Activated naive CD4-positive, alpha-beta T cell treated with Interleukin-2 at 50 U/mL for 16 hours (primary cell): ENCODE measurements at places on chromosomes 6 and 20.

GRCh38 chr6:40036186-40036585 is 101.9 kb upstream of the MOCS1 start:
- DNase-seq: no peak

DNA sequence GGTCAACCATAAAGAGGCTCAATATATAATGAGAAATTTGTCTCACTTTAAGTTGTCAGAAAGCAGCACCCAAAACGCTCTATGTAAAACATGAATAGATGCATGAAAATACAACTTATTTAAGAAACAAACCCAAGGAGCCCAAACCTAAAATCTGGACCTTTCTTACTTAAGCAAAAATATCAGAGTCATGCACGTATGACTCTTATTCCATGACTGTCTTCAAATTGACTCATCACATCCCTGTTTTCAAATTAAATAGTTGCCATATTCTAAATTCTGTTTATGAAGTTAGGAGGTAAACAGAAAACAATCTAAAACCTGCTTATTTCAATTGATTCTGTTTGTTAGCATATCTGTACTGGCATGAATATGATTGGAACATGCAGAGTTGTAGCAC is 42.1 kb downstream of the ANKRD6 start:
- no peak for DNase-seq

DNA sequence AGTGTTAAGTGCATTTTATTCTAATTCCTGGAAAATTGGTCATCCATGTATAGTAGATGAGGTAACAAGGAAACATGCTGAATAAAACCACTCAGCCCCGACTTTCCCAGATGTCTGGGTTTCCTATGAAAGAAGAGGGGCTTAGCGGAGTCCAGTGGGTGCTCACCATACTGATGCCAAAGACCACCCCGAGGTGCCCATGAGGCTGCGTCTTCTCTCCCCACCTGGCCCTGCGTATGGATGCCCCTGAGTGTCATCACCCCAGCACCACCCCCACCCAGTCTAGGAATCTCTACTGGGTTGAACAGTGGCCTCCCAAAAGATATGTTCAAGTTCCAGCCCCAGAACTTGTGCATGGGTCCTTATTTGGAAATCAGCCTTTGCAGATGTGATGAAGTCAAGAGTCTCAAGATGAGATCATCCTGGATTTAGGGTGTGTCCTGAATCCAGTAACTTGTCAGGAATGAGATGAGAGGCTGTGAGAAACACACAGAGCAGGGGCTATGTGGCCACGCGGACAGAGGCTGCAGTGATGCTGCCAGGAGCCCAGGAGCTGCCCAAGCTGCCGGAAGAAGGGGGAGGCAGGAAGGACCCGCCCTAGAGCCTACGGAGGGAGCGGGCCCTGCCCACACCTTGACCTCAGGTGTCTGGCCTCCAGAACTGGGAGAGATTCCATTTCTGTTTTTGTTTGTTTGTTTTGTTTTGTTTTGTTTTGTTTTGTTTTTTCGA is 124.6 kb upstream of the CDH4 start:
- DNase-seq: no peak

DNA sequence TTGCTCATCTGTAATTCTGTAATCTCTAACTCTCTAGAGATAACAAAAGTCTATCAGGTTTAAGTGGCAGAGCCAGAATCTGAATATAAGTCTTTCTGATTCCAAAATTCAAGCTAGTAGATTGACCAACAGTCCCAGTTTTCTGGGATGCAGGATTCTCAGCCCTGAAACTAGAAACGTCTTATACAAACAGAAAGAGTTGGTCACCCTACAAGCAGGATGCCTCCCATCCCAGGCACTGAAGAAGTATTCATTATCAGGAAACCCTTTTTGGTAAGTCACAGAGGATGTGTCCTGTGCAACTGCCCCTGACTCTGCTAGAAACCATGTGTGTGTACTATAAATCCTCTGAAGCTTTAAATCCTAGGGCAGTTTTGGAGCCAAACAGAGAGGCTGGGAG is 135.0 kb downstream of the CARMIL1 start:
- DNase-seq: no peak

- no peak for DNase-seq
Measured at GRCh38 chr20:10676518-10676917, 2.7 kb upstream of the JAG1 start.

DNA sequence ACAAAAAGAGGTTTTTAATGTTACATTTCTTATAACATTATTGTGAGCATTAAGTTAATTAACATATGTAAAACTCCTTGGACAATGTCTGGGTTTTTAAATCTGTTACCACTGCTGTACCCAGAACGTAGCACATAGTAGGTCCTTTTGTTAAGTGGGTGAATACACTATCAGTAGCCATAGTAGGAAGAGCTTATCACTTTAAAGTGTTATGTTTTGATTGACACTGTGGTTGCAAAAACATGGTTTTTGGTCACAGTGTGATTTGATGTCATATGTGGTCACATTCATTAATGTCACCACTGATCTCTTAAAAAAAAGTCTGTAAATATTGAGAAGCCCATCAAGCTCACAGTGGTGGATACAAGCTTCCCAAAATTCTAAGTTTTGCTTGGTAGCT is 160.7 kb downstream of the PLCB1 start:
- DNase-seq: no peak
